Fibroblast of skin of right quadriceps (primary cell): ENCODE measurements at places on chromosomes 3 and 15.

- DNase-seq: no peak
Observed at GRCh38 chr3:142624341-142625152, 28.4 kb downstream of the PLS1 start.

DNA sequence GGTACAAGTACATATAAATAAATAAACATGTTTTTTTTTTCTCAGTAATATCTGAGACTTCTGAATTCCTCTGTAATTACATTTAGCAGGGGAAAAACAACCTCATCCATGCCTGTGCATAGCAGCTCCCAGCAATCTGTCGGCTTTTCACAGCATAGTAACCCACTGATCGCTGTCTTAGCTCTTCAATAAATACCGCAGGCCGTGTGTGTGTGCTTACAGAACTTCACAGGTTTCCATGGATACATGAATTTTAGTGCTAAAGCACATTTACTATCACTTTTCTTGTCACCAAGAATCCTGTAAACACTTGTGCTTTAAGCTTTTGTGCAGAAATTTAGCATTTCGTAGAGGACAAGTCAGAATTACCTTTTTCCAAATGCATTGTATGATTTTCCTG lies 4.0 kb upstream of the PLAAT1 start:
- DNase-seq: no peak

GRCh38 chr3:158105710-158106253 lies 438 bp downstream of the SHOX2 start:
- DNase-seq: peak; percentile 73

- DNase-seq: peak; percentile 94
Observed at GRCh38 chr15:80317389-80318182, 65.6 kb upstream of the CTXND1 start.

DNA sequence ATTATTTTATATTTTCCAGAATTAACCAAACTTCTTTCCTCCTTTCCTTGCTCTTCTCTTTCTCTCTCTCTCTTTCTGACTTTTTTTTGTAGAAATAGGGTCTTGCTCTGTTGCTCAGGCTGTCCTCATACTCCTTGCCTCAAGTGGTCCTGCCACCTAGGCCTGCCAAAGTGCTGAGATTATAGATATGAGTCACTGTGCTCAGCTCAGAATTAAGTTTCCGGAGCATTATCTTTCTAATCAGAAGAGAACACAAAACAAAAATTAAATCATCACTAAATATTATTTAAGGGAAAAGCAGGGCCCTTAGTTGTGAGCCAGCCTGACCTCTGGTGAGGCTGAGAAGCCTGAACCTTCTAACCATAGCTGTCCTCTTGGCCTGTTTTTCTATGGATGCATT lies 168.2 kb downstream of the SOX2 start:
- DNase-seq: no peak

- DNase-seq: peak; percentile 77
Observed at GRCh38 chr15:39462691-39463090, 118.2 kb upstream of the THBS1 start.

DNA sequence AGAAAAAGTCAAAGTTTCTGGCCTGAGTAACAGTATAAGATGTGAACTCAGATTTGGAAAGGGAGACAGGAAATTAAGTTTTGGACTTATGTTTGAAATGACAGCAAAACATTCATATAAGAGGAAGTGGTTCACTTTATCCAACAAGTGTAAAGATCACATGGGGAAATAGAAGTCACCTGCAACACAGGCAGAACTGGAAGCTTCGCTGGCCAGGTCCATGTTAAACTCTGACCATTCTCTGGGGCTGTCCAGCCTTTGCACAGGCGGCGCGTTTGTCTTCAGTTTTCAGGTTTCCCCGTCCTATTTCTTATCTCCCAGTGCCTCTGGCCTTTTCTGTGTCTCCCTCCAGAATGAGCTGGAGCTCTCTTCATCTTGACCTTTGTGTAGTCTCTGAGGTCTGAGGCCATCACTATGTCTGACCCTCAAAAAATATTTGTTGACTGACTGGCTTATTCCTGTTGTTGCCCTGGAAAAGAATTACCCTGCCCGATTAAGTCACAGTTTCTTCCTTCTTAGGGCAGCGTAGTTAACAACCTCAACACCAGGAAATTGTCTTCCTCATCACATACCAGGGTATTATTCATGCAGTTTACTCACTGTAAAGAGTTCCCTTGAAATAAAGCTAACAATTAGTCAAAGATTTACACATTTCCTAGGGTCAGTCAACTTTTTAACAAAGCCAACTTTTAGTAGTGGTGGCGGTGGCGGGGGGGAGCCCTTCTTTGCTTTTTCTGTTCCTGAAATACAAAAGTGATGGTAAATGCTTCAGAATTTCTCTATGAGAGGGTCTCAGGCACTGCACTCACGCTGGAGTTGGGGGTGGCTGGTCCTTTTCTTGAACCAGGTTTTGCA lies 959 bp upstream of the RASA2 start:
- peak; percentile 80 for DNase-seq

GRCh38 chr15:31062911-31063310 lies 38.6 kb downstream of the TRPM1 start:
- no peak for DNase-seq
